ENCODE measurements at places on chromosomes 7 and 10. TPM values are rescaled to one million over a fixed set of nuclear protein-coding genes. Genes with fewer than 3 reads are reported as not detected.

DNA sequence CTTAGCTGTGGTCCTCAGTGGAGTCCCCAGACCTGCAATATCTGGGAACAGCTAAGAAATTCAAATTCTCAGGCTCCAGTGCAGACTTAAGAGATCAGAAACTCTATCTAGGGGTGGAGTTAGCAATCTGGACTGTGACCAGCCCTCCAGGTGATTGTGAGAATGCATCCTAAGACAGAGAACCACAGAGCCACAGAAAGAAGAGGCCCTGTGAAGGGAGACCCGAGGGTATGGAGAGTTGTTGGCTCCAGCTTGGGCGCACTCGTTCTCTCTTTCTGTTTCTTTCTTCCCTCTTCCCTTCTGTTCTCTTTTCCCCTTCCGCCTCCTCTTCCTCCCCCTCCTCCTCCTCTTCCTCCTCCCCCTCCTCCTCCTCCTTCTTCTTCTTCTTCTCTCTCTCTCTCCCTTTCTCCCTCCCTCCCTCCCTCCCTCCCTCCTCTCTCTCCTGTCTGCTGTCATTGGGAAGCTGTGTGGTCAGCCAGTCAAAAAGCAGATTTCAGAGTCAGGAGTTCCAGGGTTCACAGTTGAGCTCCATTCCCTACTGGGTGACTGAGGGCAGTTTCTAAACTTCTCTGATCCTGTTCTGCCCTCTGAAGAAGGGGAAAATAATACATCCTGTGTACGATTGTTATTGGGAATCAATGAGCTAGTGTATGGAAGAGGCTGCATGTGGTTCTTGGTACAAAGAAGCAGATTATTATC, 62.1 kb upstream of the STEAP1B start:
- peak overlapping the region; percentile 24 for H3K4me3 ChIP-seq
- H3K36me3 ChIP-seq: no peaks in the 10 kb centered on the region
- H3K27me3 ChIP-seq: no peaks in the 10 kb centered on the region
- DNase-seq: no peak
- peak overlapping the region; percentile 96 for H3K27ac ChIP-seq

DNA sequence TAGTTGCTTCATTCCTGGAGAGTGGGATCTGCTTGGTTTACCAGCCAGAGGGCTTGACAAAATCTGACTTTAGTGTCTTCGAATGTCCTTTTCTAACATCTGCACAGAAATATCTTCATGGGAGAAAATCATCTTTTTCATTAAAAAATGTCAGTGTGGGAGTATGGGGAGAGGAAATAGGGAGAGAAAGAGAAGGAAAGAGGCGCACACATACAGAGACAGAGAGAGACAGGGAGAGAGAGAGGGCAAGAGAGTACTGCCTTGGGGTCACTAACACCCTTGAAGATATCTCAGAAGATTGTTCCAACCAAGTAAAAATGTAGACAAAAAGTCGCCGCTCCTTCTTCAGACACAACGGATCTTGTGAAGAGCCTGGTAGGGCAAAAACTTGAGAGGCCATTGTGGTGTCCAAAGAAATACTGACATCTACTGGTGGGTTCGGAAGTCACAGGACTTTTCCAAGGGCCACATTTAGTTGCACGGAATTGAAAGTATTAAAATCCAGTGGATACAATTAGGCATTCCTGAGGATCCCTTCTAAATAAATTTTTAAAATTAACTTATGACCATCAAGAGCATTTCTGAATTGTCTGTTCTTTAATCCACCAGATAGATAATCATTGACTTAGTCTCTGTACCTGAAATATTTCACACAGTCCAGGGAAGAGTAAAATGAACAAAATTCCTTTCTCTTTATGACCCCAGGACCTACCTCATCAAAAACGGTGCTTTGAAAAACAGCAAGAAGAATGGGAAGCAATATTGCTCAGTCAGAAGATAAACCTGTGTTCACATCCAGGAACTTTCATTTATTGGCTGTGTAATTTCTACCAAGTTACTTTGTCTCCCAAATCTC, 29.7 kb downstream of the VIM start:
- H3K4me1 ChIP-seq: peaks cover 22% of the 10 kb centered on the region
- no peak for DNase-seq
- no peaks in the 10 kb centered on the region for H3K27me3 ChIP-seq
- no peaks in the 10 kb centered on the region for H3K36me3 ChIP-seq
- peak overlapping the region; percentile 70 for H3K27ac ChIP-seq

DNA sequence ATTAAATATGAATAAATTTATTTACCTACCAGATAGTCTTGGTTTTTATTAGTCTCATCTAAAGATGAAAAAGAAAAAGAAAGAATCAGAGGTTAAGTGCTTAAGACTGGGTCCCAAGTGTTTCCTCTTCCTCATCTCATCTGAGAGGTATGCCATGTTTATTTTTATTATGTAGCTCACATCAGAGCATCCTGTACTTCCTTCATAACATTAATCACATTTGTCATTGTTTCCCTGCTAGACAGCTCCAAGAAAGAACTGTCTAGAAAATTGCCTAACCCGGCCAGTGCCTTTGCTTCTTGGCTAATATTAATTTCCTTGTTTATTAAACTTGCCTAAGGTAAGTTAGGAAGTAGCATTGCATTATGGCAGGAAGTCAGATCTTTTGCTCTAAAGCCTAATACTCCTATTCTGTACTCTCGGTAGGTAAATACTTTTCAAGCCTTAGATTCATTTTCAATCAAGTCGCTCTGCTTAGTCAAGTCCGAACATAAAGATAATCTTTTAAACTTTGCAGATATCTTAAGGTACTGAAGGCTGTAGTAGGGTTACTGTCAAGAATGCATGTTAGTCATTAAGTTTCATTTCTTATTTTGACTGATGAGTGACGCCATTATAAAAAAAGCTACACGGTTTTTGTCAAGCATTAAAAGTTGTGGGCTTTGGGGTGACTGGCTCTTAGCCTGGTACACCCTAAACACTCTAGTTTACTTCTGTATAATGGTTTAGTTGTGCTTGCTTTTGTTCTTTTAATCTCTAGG, 47.4 kb downstream of the ZMYND11 start:
- H3K4me3 ChIP-seq: no peak overlapping the region
- H3K4me1 ChIP-seq: peaks cover 6% of the 10 kb centered on the region
- DNase-seq: no peak
- no peaks in the 10 kb centered on the region for H3K27me3 ChIP-seq

DNA sequence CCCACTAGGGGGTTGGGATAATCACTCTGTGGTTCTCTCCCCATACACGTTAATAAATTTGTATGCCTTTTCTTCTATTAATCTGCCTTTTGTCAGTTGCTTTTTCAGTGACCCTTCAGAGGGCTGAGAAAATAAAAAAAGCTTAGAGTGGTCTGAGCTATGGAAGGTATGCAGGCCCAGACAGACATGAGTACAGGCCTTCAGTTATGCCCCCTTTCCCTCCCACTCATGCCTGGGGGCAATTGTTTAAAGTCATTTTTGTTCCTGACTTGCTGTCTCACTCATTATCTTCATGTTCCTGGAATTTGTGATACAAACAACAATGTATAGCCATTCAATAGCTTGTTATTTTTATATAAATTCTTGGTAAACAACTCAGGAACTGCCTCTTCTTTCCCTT, 170.8 kb downstream of the AKR1D1 start:
- no peak for DNase-seq
- H3K4me3 ChIP-seq: no peak overlapping the region
- no peak overlapping the region for H3K27ac ChIP-seq
- H3K27me3 ChIP-seq: no peaks in the 10 kb centered on the region
- no peaks in the 10 kb centered on the region for H3K36me3 ChIP-seq

DNA sequence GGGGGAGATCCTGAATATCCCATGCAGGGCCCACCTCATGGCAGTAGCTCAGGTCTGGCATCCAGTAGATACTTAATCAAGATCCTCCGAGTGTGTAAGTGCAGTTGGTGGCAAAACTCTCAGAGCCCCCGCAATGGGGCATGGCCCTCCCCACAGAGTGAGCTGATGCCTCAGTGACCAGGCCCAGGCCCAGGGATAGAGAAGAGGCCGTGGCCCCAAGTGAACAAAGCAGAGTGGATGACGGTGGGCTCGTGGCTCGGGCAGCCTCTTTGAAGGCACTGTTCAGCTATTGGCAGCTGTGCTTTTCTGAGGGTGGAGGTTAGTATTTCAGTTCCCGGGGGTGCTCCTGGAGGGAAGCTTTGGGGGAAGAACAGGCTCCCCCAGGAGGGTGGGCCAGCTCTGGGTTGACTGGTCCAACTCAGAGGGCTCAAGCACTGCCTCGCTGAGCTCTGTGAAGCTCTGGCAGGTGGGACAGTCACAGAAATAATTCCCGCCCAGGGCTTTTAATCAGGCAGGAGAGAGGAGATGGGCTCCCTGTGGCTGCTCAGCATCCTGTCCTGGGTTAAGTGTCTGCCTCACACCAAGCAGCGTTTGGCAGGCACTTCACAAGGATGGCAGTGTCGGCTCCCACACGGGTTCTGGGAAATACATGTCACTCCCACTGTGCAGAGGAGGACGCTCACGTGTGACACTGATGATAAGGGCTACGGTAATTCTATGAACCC, 583.6 kb downstream of the TCERG1L start:
- H3K27ac ChIP-seq: no peak overlapping the region
- no peaks in the 10 kb centered on the region for H3K27me3 ChIP-seq
- no peak overlapping the region for H3K4me3 ChIP-seq
- H3K36me3 ChIP-seq: no peaks in the 10 kb centered on the region

DNA sequence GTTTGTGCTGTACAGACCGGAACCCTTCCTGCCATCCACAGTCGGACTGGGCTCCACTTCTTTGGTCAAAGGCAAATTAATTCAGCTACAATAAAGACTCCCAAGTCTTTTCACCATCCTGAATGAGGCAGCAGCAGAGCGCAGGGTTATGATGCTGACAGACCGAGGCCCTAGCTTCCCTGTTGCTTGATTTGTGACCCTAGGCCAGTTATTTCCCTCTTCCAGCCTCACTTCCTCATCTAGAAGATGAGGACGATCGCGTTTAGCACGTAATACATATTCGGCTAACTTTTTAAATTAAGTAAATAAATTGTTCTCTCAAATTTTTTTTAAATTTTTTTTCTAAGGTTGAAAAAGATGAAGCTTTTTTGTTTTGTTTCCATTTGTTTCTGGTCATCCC, 18.1 kb downstream of the ADRB1 start:
- no peak overlapping the region for H3K4me3 ChIP-seq
- H3K27ac ChIP-seq: no peak overlapping the region
- H3K36me3 ChIP-seq: no peaks in the 10 kb centered on the region
- DNase-seq: no peak
- H3K4me1 ChIP-seq: peaks cover 1% of the 10 kb centered on the region
- peaks cover 3% of the 10 kb centered on the region for H3K27me3 ChIP-seq

- H3K27ac ChIP-seq: no peak overlapping the region
- no peaks in the 10 kb centered on the region for H3K36me3 ChIP-seq
- DNase-seq: peak; percentile 97
- H3K4me1 ChIP-seq: peaks cover 11% of the 10 kb centered on the region
- no peaks in the 10 kb centered on the region for H3K27me3 ChIP-seq
- H3K4me3 ChIP-seq: peak overlapping the region; percentile 62
Observed at GRCh38 chr7:668139-668931, 58.2 kb upstream of the DNAAF5 start.

GRCh38 chr7:76269895-76270294, 32.6 kb upstream of the HSPB1 start:
- H3K27me3 ChIP-seq: peaks cover 53% of the 10 kb centered on the region
- H3K4me1 ChIP-seq: no peaks in the 10 kb centered on the region
- H3K4me3 ChIP-seq: no peak overlapping the region
- DNase-seq: peak; percentile 52
- no peak overlapping the region for H3K27ac ChIP-seq

GRCh38 chr10:89609833-89610346, 35.2 kb downstream of the PANK1 start:
- H3K27me3 ChIP-seq: no peaks in the 10 kb centered on the region
- H3K4me1 ChIP-seq: no peaks in the 10 kb centered on the region
- no peak for DNase-seq
- peaks cover 8% of the 10 kb centered on the region for H3K36me3 ChIP-seq

- no peak for DNase-seq
- H3K27me3 ChIP-seq: peaks cover 9% of the 10 kb centered on the region
- H3K4me3 ChIP-seq: no peak overlapping the region
- H3K36me3 ChIP-seq: no peaks in the 10 kb centered on the region
- no peak overlapping the region for H3K27ac ChIP-seq
Observed at GRCh38 chr7:938546-939185, 15.8 kb downstream of the ADAP1 start.

GRCh38 chr10:106655636-106656035, 508.9 kb downstream of the SORCS1 start:
- H3K27ac ChIP-seq: no peak overlapping the region
- H3K4me3 ChIP-seq: no peak overlapping the region
- H3K36me3 ChIP-seq: no peaks in the 10 kb centered on the region
- no peak for DNase-seq
- no peaks in the 10 kb centered on the region for H3K4me1 ChIP-seq

DNA sequence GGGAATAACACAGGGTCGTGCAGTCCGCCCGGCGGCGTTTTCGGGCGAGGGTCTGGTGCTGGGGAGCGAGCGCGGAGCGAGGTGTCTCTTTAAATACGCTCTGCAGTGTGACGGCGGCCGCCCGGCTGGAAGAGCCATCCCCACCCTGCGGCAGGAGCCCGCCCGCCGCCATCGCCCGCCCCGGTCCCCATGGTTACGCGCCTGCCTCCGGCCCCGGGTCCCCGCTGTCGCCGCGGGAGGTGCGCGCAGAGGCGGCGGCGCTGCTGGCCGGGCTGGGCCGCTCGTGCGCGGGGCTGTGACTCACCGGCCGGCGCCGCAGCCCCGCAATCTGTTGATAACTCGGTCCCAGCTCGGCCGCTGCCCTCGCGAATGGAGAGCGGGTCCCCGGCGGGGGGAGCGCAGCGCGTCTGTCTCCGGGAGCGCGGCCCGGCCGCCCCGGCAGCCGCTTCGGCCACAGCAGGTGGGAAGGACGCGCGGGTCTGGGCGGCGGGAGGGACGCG, at the start of gene ADGRA1:
Gene ADGRA1 (plus strand): TSS at position 246 of the 500 bp plus-strand sequence. CDS start 986 bp downstream, outside the sequence.
- H3K4me1 ChIP-seq: no peaks in the 10 kb centered on the region
- H3K36me3 ChIP-seq: no peaks in the 10 kb centered on the region
- peaks cover 20% of the 10 kb centered on the region for H3K27me3 ChIP-seq
- no peak within 1 kb of the TSS for H3K27ac ChIP-seq

The UNC5B gene
- 135 TPM for total RNA-seq

The TMEM236 gene
- total RNA-seq: under 0.01 TPM

The NKX2-3 gene
- not detected for total RNA-seq

The LCOR gene
- total RNA-seq: 19.2 TPM

The PAX2 gene
- total RNA-seq: not detected

The MEOX2 gene
- 3.8 TPM for total RNA-seq

Measured in osteoblast (primary cell).